ENCODE measurements at places on chromosomes 7 and 10.

- no peak for DNase-seq
Observed at GRCh38 chr10:129765664-129766550, 198.2 kb downstream of the EBF3 start.

GRCh38 chr10:103609231-103610082, 116.0 kb downstream of the NEURL1 start:
- no peak for DNase-seq

DNA sequence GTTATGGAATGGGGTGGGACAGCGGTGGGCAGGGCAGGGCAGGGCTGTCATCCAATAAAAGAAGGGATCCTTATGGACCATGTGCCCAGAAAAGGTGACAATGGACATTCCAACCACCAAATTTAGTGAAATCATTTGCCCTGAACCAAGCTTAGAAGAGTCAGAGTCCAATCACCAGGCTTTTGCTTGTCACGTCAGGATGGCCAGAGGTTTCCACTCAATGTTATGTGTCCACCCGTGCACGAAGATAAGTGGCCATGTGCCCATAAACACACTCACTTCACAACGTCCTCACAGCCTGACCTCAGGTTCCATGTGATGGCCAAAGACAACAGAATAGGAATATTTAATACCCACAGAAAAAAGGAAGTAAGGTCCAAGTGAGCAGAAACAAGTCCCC, 36.6 kb upstream of the PLPP4 start:
- no peak for DNase-seq

GRCh38 chr7:80467069-80467468, 44.8 kb downstream of the GNAT3 start:
- no peak for DNase-seq

DNA sequence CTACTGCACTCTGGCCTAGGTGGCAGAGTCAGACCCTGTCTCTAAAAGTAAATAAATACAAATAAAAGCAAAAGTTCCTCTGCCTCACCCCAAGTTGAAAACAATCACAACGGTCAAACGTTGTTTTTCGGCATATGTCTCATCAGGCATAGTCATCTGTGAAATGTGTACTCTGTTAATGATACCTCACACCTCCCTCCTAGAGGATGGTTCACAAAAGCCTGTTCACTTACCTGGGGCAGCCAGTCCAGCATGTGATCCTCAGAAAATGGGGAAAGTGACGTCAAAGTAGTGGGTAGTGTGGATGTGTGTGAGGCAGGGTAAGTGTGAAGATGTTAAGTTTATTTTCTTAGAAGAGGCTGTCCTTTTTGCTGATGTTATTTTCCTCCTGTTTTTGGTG, 254.0 kb upstream of the LRGUK start:
- no peak for DNase-seq

GRCh38 chr10:50990568-50991455, 83.5 kb upstream of the PRKG1 start:
- DNase-seq, result no peak

- no peak for DNase-seq
Observed at GRCh38 chr7:18268571-18268970, 227.0 kb upstream of the HDAC9 start.

- DNase-seq, result no peak
Observed at GRCh38 chr10:120945801-120946302, 94.7 kb downstream of the WDR11 start.

- DNase-seq, result no peak
Observed at GRCh38 chr7:26001662-26002244, 150.2 kb upstream of the NFE2L3 start.

DNA sequence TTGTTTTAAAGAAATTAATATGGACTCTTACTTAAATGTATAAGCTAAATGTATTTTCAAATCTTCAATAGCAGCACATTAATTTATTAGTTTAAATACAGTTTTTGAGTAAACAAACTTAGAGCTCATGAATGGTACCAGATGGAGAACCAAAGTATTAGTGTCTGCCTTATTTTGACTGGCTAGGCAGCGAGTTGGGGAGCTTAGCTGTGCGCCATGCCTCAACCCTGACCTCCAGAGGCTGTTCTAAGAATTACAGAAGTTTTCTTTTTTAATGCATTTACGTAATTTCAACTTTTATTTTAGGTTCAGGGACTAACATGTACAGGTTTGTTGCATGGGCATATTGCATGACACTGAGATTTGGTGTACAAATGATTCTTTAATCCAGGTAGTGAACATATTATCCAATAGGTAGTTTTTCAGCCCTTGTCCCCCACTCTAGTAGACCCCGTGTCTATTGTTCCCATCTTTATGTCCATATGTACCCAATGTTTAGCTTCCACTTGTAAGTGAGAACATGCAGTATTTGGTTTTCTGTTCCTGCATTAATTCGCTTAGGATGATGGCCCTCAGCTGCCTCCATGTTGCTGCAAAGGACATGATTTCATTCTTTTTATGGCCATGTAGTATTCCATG, 166.8 kb downstream of the IQUB start:
- no peak for DNase-seq

GRCh38 chr10:6678956-6679355, 98.9 kb upstream of the PRKCQ start:
- no peak for DNase-seq

DNA sequence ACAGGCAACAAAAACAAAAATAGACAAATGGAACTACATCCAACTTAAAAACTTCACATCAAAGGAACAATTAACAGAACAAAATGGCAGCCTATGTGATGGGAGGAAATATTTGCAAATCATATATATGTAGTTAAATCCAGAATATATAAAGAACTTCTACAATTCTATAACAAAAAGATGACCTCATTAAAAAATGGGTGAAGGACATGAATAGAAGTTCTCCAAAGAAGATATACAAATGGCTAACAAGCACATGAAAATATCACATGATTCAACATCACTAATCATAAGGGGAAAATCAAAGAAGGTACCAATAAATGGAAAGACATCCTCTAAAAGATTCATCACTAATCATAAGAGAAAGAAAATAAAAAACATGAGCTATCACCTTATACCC, 416.1 kb downstream of the LRMDA start:
- DNase-seq, result no peak

- DNase-seq, result no peak
Observed at GRCh38 chr7:93156884-93157283, 8.7 kb upstream of the SAMD9L start.

Data from stimulated activated CD8-positive, alpha-beta memory T cell treated with anti-CD3 and anti-CD28 coated beads, Interleukin-7, amount 100 ng/mL, for 24 hours (primary cell).